ENCODE measurements at places on chromosomes 3 and 15.

DNA sequence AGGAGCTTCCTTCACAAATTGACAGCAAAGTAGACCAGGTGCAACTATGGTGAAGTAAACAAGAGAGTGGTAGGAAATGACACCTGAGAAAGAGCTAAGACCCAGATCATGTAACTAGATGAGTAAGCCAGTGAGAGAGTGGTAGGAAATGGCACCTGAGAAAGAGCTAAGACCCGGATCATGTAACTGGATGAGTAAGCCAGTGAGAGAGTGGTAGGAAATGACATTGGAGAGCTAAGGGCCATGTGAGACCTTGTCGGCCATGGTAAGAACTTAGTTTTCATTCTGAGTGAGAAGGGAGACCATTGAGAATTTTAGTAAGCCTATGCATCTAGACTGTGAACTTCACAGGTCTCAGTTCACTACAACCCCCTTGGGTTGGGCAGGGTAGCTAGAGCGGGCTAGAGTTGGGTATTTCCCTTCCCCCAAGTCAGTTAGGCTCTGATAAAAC, 5.4 kb upstream of the SENP7 start:
- no peak for DNase-seq

DNA sequence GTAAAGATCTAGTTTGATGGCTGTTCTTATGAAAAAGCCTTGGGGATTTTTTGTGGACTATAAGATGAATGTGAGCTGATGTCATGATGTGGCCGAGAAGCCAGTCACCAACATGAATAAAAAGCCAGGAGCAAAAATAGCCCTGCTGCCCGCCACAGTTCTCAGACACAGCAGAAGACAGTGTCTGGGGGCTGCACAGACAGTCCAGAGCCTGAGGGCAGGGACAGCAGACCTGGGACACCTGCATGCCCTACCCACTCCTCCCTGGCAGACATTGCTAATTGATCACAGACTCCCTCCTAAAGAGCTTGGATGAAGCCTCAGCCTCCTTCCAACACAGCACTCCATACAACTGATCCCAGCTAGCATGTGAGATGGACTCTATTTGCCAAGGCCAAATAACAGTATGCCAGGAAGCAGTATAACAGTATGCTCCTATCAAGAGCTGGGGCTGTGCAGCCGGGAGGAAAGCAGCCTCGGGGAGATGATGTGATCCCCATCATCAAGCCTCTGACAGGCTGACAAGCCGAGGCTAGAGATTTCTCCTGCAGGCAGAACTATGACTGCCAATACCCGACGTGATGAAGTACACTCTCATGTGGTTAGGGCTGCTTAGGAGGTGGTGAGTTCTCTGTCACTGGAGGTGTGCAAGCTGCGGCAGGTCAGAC, 105.4 kb upstream of the RPL32 start:
- DNase-seq, result no peak

GRCh38 chr3:50658416-50658815, 16.3 kb upstream of the DOCK3 start:
- no peak for DNase-seq

DNA sequence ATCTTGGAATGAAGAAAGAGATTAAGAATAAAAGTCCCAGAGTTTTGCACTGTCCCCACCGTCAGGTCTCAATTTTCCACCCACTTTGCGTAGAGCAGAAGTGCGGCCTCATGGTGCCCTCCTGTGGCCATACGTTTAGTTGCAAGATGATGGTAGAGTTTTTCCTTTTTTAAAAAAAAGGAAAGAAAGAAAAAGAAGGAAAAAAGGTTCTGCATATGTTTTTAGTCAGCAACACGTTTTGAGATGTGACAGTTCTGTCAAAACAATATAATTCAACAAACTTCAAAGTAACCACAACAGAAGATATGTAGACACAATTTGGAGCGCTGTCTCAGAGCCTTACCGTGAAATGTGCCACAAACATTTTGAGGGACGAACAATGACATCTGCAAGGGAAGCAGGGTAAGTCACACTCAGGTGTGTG, 24.6 kb downstream of the EBLN2 start:
- no peak for DNase-seq

- DNase-seq, result no peak
Measured at GRCh38 chr3:87318617-87319021, 42.2 kb upstream of the POU1F1 start.

DNA sequence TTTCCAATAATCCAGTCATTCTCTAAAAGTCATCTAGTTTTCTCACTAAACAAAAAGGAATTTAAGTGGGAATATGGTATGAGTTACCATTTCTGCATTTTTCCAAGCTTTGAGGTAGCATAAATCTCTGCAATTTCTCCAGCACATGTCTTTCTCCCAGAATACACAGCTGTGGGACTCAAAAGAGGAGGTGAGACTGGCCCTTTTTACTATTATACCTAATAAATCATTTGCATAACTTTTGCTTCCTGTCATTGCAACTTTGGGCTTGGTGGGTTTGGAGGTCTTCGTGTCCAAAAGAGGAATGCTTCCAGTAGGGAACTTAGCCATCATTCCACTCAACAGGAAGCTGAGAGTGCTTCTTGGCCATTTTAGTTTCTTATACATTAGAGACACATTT, 94.8 kb downstream of the FMN1 start:
- DNase-seq, result no peak

DNA sequence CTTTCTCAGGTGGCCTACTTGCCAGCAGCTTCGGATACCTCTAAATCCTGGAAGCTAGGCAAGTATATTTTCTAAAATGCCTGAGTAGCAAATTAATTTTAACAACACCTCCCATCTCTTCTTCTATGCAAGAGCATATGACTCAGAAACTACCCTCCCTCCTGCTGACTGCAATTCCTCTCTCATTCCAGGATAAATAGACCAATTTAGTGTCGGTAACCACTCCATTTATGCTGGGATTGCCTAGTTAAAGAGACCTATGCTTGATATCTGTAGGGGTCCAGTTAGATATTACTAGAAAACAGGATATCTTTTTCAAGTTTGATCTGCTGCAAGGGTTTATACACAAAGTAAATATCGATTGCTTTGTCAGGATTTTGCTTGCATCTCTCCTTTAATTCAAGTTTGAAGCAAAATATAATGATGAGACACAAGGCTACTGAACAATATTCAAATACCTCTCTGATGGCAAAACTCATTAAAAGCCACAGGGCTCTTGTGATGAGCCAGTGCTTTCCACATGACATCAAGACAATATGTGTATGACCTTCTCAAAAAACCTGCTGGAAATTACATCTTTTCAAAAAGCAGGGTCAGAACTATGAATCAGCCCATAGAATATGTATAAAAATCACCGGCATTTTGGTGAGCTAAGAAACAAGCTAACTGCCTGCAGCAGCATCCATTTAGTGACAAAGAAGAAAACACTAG, 491.6 kb upstream of the NECTIN3 start:
- DNase-seq, result no peak

- no peak for DNase-seq
Measured at GRCh38 chr3:57530071-57530608, 14.0 kb downstream of the DNAH12 start.

DNA sequence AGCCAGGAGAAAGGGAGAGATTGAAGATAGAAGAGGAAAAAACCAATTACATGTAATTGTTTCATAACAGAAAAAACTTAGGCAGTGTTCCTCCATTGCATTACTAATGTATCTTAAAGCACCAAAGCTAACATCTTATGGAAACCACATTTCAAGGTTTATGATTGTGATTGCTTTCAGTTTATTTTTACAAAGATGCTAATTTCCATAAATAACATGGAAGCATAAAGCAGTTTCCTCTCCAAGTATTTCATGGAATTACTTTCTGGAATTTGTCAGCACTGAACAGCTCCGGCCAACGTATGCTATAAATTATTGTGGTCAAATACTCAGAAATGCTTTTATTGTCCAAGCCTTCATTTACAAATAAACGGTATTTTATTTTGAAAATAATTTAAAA, 11.6 kb downstream of the ADAMTSL3 start:
- no peak for DNase-seq

DNA sequence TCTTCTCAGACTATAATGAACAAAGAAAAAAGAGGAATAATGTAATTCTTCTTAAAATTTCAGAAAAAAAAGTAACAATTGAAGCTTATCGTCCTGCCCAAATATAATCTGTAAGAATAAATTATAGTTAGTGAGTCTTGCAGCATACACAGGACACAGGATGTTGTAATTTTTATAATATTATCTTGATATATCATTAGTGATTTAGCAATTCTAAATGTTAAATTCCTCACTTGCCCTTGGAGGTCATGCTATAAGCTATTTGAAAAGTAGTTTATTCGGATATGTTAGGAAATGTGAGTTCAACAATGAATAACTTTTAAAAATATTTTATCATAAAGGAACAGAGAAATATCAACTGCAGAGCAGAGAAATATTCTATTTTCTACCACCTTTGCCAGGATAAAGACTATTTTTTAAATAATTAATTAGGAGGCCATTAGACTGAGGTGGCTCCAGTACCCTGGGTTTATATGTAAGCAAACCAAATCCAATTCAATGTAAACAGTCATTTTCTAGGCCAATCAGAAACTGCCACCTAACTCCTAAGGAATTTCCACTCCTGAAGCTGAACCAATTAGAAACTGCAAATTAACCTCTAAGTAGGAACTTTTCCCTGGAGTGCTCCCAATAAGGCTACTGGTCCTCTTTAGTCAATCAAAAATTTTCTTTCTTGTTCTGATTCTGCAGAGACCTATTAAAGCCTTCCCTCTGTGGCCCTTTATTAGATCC, 1109.3 kb downstream of the ROBO2 start:
- no peak for DNase-seq

- no peak for DNase-seq
Measured at GRCh38 chr3:131232711-131233267, 148.8 kb upstream of the NUDT16 start.

- DNase-seq, result no peak
Measured at GRCh38 chr15:81942157-81942556, 103.7 kb downstream of the MEX3B start.

DNA sequence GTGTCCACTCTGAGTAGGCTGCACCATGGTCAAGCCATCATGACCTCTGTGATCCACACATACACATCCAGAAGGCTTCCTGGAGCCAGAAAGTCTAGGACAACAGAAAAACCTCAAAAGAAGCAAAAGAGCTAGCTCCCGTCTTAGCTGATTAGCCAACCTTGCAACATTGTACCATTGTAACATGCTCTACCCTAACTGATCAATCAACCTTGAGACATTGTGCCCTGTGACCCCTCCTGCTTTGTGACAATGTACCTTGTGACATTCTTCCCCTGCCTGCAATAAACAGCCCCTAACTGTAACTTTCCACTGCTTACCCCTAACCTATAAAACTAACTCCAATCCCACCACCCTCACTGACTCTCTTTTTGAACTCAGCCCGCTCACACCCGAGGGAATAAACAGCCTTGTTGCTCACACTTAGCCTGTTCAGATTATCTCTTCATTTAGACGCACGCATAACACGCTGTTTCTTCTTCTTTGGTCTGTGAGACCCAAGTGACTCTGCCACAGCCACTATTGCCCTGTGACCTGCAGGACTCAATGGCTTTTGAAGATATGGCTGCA, 1104.6 kb downstream of the OTOL1 start:
- DNase-seq, result no peak

GRCh38 chr3:144282313-144282712, 310.7 kb downstream of the DIPK2A start:
- DNase-seq, result no peak

- no peak for DNase-seq
Measured at GRCh38 chr3:13666781-13667709, 118.1 kb downstream of the FBLN2 start.

GRCh38 chr3:110851736-110852135, 219.9 kb upstream of the NECTIN3 start:
- no peak for DNase-seq

DNA sequence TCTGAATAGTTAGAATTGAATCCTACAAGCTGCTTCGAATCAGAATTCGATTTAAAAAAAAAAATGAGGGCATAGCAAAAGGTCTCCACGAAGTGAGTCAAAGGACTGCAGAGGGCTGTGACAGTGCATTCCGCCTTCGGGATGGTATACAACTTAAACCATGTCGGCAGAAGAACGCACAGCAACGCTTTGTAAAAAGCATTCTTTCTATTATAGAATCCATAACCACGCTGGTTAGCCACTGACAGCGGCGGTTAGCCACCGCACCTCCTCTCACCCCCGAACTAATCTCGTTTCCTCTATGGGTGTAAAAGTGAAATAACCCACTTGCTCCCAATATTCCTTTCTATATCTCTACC, 664 bp upstream of the PIK3CA start:
- DNase-seq, result no peak

- DNase-seq, result no peak
Measured at GRCh38 chr15:79769069-79769481, 127.7 kb downstream of the MTHFS start.

- no peak for DNase-seq
Measured at GRCh38 chr3:172258624-172259023, 189.6 kb downstream of the GHSR start.

DNA sequence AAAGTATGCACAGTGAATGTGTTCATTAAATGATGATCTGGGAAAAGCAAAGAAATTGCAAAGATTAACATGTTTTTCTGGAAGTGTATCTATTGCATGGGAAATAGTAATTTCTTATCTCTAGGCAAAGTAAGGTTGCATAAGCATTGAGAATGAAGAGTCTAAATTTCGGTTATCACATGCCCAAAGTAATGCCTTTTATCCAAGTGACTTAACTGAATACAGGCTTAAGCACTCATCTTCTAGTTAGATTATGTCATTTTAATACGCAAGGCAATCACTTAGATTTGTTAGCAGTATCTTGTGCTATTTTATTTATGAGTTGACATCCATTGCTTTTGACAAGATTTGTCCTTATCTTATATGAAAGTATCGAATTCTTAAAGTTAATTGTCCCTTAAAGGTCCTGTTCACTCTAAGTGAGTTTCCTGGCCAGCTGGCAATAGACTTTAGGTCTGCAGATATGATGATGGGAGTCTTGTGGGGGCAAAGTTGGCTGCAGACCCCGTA, 100.5 kb downstream of the NAALADL2 start:
- no peak for DNase-seq

GRCh38 chr15:42367041-42367440, 7.7 kb downstream of the CAPN3 start:
- no peak for DNase-seq

DNA sequence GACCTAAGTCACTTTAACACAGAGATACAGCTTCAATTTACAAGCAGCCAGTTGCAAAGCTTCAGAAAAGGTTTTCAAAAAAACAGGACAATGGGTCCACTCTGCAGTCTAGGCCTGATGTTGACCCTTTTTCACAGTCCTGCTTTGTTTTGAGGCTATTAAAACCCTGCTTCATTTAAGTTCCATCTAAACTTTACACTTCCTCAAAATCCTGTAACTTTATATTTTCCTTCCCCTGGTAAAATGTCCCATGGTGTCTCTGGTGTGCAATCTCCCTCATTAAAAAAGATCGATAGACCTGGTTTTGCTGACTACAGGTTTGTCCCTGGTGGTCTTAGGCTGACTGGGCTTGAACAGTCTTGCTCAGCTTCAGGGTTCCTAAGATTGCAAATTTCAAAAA, 5.1 kb upstream of the RPL14 start:
- DNase-seq, result no peak

- peak; percentile 72 for DNase-seq
Measured at GRCh38 chr15:64153480-64154367, 2.2 kb downstream of the SNX22 start.

GRCh38 chr15:94282269-94283250, 51.2 kb downstream of the MCTP2 start:
- no peak for DNase-seq

- DNase-seq, result peak; percentile 58
Measured at GRCh38 chr3:101574388-101575112, 570 bp downstream of the PCNP start.

GRCh38 chr3:146077181-146077580, 83.8 kb downstream of the PLOD2 start:
- DNase-seq, result no peak
